ENCODE measurements at places on chromosomes 6 and 20. TPM values are rescaled to one million over a fixed set of nuclear protein-coding genes. Genes with fewer than 3 reads are reported as not detected.

DNA sequence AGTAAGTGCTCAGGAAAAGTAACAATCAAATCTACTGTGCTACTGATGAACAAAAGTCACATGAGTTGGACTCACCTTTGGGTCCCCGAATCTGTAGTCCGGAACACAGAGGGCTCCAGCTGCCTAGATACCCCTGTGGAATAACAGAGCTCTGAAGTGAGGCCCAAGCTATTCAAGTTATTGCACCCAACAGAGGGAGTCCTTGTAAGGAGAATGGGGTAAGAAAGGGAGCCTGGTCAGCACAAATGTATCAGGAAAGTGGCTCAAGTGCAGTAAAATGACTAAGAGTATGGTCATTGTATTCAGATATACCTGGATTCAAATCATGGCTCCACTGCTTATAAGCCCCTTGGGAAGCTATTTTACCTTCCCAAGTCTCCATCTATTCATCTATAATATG is 20.9 kb downstream of the EDN1 start:
- H3K27me3 ChIP-seq: no peaks in the 10 kb centered on the region
- no peaks in the 10 kb centered on the region for H3K36me3 ChIP-seq
- DNase-seq: no peak
- H3K27ac ChIP-seq: no peak overlapping the region
- H3K4me1 ChIP-seq: no peaks in the 10 kb centered on the region
- no peak overlapping the region for H3K4me3 ChIP-seq

The BIRC7 gene
- total RNA-seq: 0.31 TPM

The ZC2HC1B gene
- total RNA-seq: not detected

DNA sequence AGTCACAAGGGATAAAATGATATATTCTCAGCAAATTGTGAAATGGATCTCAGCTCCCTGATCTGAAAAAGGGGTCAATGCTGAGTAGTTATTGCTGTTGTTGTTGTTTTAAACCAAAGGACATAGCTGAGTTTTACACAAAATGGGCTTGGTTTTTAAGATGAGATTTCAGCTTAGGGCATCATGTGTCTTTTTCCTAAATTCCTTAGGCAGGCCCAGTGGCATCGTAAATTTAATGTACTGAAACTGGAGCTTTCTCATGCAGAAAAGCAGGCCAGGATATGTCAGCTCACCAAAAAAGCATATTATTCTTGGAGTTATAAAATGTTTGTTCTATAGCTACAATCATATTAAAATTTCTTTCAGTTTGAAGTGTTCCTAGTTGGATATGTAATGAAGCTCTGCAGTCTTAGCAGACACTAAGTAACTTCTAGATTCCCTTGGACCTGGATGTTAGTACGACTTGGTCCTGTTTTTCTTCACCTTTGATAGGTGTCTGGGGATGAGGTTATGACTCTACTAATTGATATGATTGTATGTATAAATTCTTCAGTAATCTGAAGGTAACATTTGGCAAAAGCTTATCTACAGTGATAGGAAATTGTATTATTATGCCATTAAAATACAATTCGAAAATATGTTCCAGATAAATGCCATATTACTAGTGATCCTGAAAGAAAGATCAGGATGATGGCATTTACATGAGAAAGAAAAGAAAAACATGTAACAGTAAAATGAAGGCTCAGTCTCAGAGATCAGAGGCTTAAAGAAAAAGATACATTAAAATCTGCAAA is 663.3 kb downstream of the RFPL4B start:
- no peak overlapping the region for H3K4me3 ChIP-seq
- DNase-seq: no peak
- H3K4me1 ChIP-seq: no peaks in the 10 kb centered on the region
- H3K27me3 ChIP-seq: no peaks in the 10 kb centered on the region
- H3K27ac ChIP-seq: no peak overlapping the region
- no peaks in the 10 kb centered on the region for H3K36me3 ChIP-seq

The HLA-DQA1 gene
- 1.7 TPM for total RNA-seq

- H3K27me3 ChIP-seq: no peaks in the 10 kb centered on the region
- no peak overlapping the region for H3K27ac ChIP-seq
- H3K4me1 ChIP-seq: no peaks in the 10 kb centered on the region
- no peak overlapping the region for H3K4me3 ChIP-seq
- no peak for DNase-seq
These were observed 74.8 kb upstream of the AGPAT4 start for GRCh38 chr6:161348628-161348994.

- no peaks in the 10 kb centered on the region for H3K36me3 ChIP-seq
- DNase-seq: no peak
- H3K4me1 ChIP-seq: no peaks in the 10 kb centered on the region
These were observed 941.3 kb downstream of the TBC1D32 start for GRCh38 chr6:120392941-120393340.

The CST2 gene
- not detected for total RNA-seq

DNA sequence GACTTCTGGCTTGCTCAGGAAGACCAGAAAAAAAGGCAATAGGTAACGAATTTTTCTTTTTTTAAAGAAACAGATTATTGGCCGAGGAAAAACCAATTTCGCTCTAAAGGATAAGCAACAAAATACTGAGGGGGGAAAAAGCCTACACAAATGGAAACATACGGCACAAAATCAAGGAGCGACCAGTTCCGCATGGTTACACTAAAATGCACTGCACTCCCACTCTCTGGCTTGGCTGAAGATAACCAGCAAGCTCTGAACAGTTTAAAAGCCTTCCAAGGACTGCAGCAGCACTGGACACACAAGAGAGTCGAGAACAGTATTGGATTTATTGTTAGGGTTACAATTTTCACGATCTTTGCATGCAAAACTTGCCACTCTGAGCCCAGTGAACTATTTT is 881 bp upstream of the MAP7 start:
- no peak overlapping the region for H3K27ac ChIP-seq
- H3K4me3 ChIP-seq: peak overlapping the region; percentile 81
- H3K27me3 ChIP-seq: no peaks in the 10 kb centered on the region
- no peaks in the 10 kb centered on the region for H3K36me3 ChIP-seq
- DNase-seq: no peak
- no peaks in the 10 kb centered on the region for H3K4me1 ChIP-seq

GRCh38 chr6:22550971-22551670 is 18.2 kb upstream of the HDGFL1 start:
- H3K27ac ChIP-seq: no peak overlapping the region
- no peak overlapping the region for H3K4me3 ChIP-seq
- no peaks in the 10 kb centered on the region for H3K4me1 ChIP-seq
- no peak for DNase-seq
- H3K27me3 ChIP-seq: no peaks in the 10 kb centered on the region

DNA sequence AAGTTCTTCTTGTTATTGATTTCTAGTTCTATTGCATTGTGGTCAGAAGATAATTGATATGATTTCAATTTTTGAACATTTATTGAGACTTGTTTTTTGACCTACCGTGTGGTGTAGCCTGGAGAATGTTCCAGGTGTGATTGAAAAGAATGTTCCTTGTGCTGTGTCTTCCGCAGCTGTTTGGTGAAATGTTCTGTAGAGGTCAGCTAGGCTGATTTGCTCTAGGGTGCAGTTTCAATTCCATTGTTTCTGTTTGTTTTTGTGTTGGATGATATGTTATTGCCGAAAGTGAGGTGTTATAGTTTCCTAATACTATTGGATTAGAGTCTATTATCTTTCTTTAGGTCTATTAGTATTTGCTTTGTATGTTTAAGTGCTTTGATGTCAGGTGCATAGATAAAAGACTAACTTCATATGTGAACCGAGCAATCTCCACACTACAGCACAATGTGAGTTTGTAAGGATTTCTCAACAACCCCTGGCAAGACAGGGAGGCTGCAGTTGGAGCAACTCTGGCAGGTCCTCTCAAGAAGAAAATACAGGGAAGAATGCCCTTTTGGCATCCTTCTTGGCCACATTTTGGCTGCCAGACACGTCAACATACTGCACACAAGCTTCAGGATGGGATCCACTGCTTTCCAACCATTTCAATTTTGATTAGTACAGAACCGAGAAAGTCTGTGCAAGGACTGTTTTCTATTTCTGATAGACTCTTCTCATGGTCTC is 320.7 kb downstream of the RNF144B start:
- no peak for DNase-seq
- no peak overlapping the region for H3K27ac ChIP-seq
- no peaks in the 10 kb centered on the region for H3K27me3 ChIP-seq
- H3K36me3 ChIP-seq: no peaks in the 10 kb centered on the region
- no peaks in the 10 kb centered on the region for H3K4me1 ChIP-seq

The TAF8 gene
- 32.9 TPM for total RNA-seq

DNA sequence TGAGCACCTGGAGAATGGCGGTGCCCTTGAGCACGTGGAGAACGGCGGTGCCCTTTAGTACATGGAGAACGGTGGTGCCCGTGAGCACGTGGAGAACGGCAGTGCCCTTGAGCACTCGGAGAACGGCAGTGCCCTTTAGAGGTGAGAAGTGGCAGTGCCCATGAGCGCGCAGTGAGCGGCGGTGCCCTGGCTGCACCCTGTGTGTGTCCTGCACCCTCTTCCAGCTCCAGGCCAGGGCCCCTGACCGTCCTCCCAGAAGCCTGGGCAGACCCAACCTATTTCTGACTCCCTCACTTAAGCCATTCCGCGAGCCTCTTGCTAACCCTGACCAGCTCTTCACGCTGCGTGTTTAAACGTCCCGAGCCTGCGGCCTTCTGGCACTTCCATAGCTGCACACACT is 151.3 kb downstream of the DLL1 start:
- no peak overlapping the region for H3K27ac ChIP-seq
- no peaks in the 10 kb centered on the region for H3K4me1 ChIP-seq
- no peak overlapping the region for H3K4me3 ChIP-seq
- DNase-seq: no peak
- no peaks in the 10 kb centered on the region for H3K27me3 ChIP-seq

GRCh38 chr6:73156793-73157767 is 68.2 kb downstream of the KHDC1L start:
- H3K4me3 ChIP-seq: no peak overlapping the region
- no peaks in the 10 kb centered on the region for H3K27me3 ChIP-seq

The TFAP2B gene
- not detected for total RNA-seq

GRCh38 chr20:40720099-40720498 is 31.1 kb upstream of the MAFB start:
- no peaks in the 10 kb centered on the region for H3K36me3 ChIP-seq
- no peak overlapping the region for H3K27ac ChIP-seq
- DNase-seq: no peak
- H3K27me3 ChIP-seq: no peaks in the 10 kb centered on the region

- H3K27me3 ChIP-seq: no peaks in the 10 kb centered on the region
- no peak overlapping the region for H3K27ac ChIP-seq
- DNase-seq: no peak
- no peaks in the 10 kb centered on the region for H3K36me3 ChIP-seq
- no peak overlapping the region for H3K4me3 ChIP-seq
These were observed 402.3 kb downstream of the NKAIN2 start for GRCh38 chr6:124205921-124206320.

GRCh38 chr6:53813801-53814200 is 19.0 kb downstream of the LRRC1 start:
- peaks cover 2% of the 10 kb centered on the region for H3K4me1 ChIP-seq
- no peak overlapping the region for H3K27ac ChIP-seq
- no peaks in the 10 kb centered on the region for H3K36me3 ChIP-seq
- no peak overlapping the region for H3K4me3 ChIP-seq
- DNase-seq: no peak
- no peaks in the 10 kb centered on the region for H3K27me3 ChIP-seq

- no peaks in the 10 kb centered on the region for H3K36me3 ChIP-seq
- no peaks in the 10 kb centered on the region for H3K4me1 ChIP-seq
- H3K4me3 ChIP-seq: no peak overlapping the region
- no peak for DNase-seq
- H3K27ac ChIP-seq: no peak overlapping the region
These were observed 7.2 kb downstream of the CCR6 start for GRCh38 chr6:167130008-167130677.

The ZHX3 gene
- total RNA-seq: 4.4 TPM

DNA sequence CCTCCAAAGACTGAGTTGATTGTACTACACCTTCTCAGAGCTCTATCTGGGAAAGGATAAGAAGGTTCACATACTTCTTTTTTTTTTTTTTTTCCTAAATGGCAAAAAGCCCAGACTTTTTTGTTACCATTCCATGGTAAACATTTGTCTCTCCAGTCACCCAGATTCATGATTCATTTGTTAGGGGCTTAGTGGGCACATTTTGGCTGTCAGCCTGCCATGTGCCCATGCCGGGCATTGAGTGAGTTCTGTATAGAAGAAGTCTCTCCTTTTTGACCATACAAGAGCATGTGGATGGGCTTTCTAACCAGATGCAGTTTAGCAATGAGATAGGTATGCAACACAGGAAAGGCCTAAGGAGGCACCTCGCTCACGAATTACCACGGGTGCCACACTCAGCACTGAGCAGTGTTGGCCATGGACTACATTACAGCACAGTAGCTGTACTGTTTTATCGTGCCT is 447.5 kb upstream of the HSF2 start:
- H3K36me3 ChIP-seq: peaks cover 27% of the 10 kb centered on the region
- H3K4me1 ChIP-seq: no peaks in the 10 kb centered on the region
- DNase-seq: no peak
- no peaks in the 10 kb centered on the region for H3K27me3 ChIP-seq
